Transverse colon (tissue), 4 donors: ENCODE measurements at places on chromosomes 7 and 10. TPM values are rescaled to one million over a fixed set of nuclear protein-coding genes. Genes with fewer than 3 reads are reported as not detected.
A peak's percentile ranks its signal among the peaks of the same experiment; 100 is the strongest.

Gene PKD2L1
- 0.14 TPM for total RNA-seq

Gene TBRG4
- total RNA-seq = 83.4 TPM

Gene YWHAG
- total RNA-seq = 48.6 TPM

Gene KNDC1
- 0.14 TPM for total RNA-seq

GRCh38 chr7:192701-193480 is 520 bp downstream of the FAM20C start:
- no peaks in the 10 kb centered on the region for H3K4me1 ChIP-seq
- no peaks in the 10 kb centered on the region for H3K36me3 ChIP-seq
- peak overlapping the region; percentile 90 for H3K27ac ChIP-seq
- peak; percentile 35 for DNase-seq
- H3K4me3 ChIP-seq = peak overlapping the region; percentile 54

GRCh38 chr10:119933179-119933578 is 40.6 kb downstream of the SEC23IP start:
- no peak overlapping the region for H3K27ac ChIP-seq
- no peaks in the 10 kb centered on the region for H3K4me1 ChIP-seq
- H3K27me3 ChIP-seq = no peaks in the 10 kb centered on the region
- DNase-seq = no peak
- peaks cover 69% of the 10 kb centered on the region for H3K36me3 ChIP-seq

GRCh38 chr10:95835149-95835860 is 72.5 kb upstream of the CC2D2B start:
- H3K27ac ChIP-seq = peak overlapping the region; percentile 14
- H3K36me3 ChIP-seq = no peaks in the 10 kb centered on the region
- H3K4me3 ChIP-seq = no peak overlapping the region
- DNase-seq = no peak
- peaks cover 44% of the 10 kb centered on the region for H3K4me1 ChIP-seq

DNA sequence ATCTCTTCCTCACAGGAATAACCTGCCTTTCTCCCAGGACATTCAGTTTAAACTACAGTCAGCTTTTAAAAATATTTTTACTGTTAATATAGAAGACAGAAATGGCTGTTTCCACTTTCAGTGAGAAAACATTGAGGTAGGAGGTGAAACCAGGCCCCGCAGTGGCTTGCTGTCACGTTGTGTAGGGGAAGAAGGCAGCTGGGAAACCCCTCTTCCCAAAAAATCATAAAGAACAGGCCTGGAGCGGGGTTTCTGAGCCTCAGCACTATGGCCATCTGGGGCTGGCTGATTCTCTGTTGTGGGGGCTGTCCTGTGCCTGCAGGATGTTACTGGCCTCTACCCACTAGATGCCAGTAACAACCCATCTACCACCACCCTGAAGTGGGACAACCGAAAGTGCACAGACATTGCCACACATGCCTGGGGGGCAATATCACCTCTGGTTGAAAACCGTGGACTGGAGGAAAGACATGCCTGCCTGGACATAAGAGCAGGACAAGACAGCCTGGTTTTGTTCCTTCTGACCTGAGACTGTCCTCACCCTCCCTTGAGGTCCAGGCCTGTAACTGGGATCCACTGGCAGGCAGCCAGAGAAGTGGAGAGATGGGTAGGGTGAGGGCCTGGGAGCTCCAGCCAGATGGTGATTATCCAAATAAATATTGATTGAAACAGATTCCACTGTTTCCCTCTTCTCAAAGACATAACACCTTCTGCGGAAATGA is 43.9 kb downstream of the KCNH2 start:
- no peaks in the 10 kb centered on the region for H3K4me1 ChIP-seq
- no peaks in the 10 kb centered on the region for H3K36me3 ChIP-seq
- H3K27me3 ChIP-seq = no peaks in the 10 kb centered on the region
- H3K27ac ChIP-seq = no peak overlapping the region

GRCh38 chr10:62818426-62819011 is 2.4 kb upstream of the EGR2 start:
- peak overlapping the region; percentile 87 for H3K4me3 ChIP-seq
- DNase-seq = peak; percentile 26
- peaks cover 8% of the 10 kb centered on the region for H3K4me1 ChIP-seq
- H3K27ac ChIP-seq = no peak overlapping the region
- H3K27me3 ChIP-seq = peaks cover 56% of the 10 kb centered on the region
- no peaks in the 10 kb centered on the region for H3K36me3 ChIP-seq

DNA sequence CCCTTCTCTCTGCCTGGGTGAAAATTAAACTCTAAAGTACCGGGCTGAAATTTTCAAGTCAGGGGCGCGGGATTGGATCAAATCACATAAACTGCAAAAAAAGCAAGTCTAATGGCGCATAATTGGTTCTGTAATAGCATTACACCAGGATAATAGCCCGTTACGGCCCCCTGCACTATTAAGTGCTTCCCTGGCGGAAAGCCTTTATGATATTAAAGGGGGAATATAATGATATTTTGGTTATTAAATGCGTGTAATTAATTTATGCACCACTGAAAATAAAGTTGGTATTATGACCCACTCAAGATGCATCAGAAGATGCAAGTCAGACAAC is 744 bp upstream of the DRGX start:
- no peak overlapping the region for H3K27ac ChIP-seq
- H3K4me3 ChIP-seq = no peak overlapping the region
- H3K27me3 ChIP-seq = peaks cover 98% of the 10 kb centered on the region
- H3K4me1 ChIP-seq = peaks cover 5% of the 10 kb centered on the region
- H3K36me3 ChIP-seq = no peaks in the 10 kb centered on the region

GRCh38 chr7:81710751-81711150 is 59.1 kb downstream of the HGF start:
- H3K27ac ChIP-seq = no peak overlapping the region
- H3K27me3 ChIP-seq = no peaks in the 10 kb centered on the region
- H3K4me3 ChIP-seq = no peak overlapping the region
- DNase-seq = no peak
- H3K36me3 ChIP-seq = no peaks in the 10 kb centered on the region
- H3K4me1 ChIP-seq = no peaks in the 10 kb centered on the region

DNA sequence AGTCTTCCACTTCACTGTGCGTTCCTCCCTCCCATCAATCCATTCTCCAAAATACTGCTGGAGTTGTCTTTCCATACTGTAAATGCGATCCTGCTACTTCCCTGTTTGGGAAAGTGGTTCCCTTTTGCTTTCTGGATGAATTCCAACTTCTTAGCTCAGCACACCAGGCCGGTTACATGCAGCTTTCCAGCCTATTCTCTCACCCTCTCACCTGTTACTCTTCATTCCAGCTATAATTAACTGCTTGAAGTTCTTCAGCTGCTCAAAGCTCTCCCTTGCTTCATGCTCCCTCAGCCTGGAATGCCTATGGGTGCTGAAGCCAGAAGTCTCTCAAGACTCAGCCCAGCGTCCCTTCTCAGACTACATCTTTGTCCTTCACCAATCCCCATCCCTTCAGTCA is 6.0 kb upstream of the ZNRF2 start:
- H3K36me3 ChIP-seq = no peaks in the 10 kb centered on the region
- no peak overlapping the region for H3K27ac ChIP-seq
- no peak overlapping the region for H3K4me3 ChIP-seq

- H3K27me3 ChIP-seq = no peaks in the 10 kb centered on the region
- DNase-seq = no peak
- H3K27ac ChIP-seq = no peak overlapping the region
- no peak overlapping the region for H3K4me3 ChIP-seq
- H3K4me1 ChIP-seq = no peaks in the 10 kb centered on the region
- H3K36me3 ChIP-seq = no peaks in the 10 kb centered on the region
Measured at GRCh38 chr7:78333530-78334425, 535.2 kb downstream of the PHTF2 start.

DNA sequence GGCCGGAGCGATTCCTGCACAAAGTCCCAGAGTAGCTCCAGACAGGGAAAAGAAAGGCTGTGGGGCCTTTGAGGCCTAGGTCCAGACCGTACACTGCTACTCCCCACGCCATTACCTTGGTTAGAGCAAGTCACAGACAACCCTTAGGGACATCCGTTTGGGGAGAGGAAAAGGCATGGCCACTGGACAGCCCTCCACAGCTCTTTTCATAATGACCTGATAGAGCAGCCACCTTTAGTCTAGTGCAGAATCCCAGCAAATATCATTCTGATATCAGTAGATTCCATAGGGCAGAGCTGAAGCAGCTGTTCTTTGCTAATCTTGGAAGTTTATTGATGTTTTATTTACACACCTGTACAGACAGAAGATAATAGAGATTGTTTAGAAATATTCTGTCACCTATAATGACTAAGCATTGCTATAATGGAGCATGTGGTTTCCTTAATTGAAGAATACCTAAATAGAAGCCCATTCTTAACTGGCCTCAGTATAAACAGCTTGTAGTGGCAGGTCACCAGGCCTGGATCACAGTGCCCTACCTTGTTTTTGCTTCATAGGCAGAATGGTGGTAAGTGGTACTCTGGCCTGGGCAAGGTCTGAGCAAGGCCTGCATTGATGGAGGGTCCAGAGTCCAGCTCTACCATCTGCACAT is 27.9 kb downstream of the OGDH start:
- H3K27ac ChIP-seq = peak overlapping the region; percentile 87
- H3K4me1 ChIP-seq = peaks cover 56% of the 10 kb centered on the region
- H3K4me3 ChIP-seq = no peak overlapping the region
- no peaks in the 10 kb centered on the region for H3K36me3 ChIP-seq
- no peaks in the 10 kb centered on the region for H3K27me3 ChIP-seq

GRCh38 chr10:93406364-93407145 is 75.6 kb downstream of the MYOF start:
- H3K4me1 ChIP-seq = no peaks in the 10 kb centered on the region
- no peaks in the 10 kb centered on the region for H3K27me3 ChIP-seq
- no peak overlapping the region for H3K4me3 ChIP-seq
- DNase-seq = no peak
- H3K27ac ChIP-seq = no peak overlapping the region
- H3K36me3 ChIP-seq = no peaks in the 10 kb centered on the region

DNA sequence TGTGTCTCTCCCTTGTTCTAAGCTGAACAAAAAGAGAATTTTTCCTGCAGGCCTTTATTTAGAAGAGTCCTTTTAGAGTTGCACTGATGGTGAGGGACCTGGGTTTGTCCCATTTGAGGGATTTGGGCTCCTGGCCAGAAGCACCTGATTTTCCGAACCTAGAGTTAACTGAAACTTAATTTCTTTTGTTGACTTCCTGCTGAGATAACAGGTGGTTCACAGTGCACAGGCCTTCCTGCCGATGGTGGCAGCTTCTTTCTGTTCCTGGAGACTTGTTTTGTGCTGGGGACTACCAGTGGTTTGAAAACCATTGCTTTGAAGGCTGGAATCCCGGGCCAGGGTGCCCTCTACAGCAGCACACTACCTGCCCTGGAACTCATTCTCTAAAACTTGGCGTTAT is 99.2 kb downstream of the SUGCT start:
- H3K4me3 ChIP-seq = no peak overlapping the region
- no peaks in the 10 kb centered on the region for H3K4me1 ChIP-seq
- peak overlapping the region; percentile 40 for H3K27ac ChIP-seq
- H3K27me3 ChIP-seq = no peaks in the 10 kb centered on the region

- no peaks in the 10 kb centered on the region for H3K27me3 ChIP-seq
- no peaks in the 10 kb centered on the region for H3K4me1 ChIP-seq
- no peaks in the 10 kb centered on the region for H3K36me3 ChIP-seq
- peak overlapping the region; percentile 77 for H3K27ac ChIP-seq
- H3K4me3 ChIP-seq = peak overlapping the region; percentile 14
Measured at GRCh38 chr7:114944745-114945625, 23.1 kb downstream of the MDFIC start.

DNA sequence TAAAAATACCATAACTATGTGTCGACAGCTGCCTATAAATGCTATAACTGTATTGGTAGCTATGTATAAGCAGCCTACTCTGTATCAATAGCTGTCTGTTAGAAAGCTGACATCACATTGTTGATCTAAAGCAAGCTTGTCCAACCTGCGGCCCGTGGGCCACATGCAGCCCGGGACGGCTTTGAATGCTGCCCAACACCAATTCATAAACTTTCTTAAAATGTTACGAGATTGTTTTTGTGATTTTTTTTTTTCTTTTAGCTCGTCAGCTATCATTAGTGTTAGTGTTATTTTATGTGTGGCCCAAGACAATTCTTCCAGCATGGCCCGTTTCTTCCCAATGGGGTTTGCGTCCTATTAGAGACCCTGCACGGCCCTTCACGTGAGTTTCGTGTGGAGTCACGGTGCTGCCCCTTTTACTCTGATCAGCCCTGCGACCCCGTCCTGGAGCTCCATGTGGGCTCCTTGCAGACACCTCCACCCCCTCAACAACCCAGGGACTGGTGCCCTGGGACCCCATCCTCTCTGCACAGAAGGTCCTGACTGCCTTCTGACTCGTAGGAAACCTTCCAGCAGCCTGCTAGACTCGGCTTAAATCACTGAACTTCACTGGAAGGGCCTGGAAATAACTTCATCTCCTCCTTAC is 4.5 kb upstream of the PRKAR1B start:
- peak overlapping the region; percentile 64 for H3K27ac ChIP-seq
- H3K36me3 ChIP-seq = no peaks in the 10 kb centered on the region
- no peak for DNase-seq
- no peak overlapping the region for H3K4me3 ChIP-seq

DNA sequence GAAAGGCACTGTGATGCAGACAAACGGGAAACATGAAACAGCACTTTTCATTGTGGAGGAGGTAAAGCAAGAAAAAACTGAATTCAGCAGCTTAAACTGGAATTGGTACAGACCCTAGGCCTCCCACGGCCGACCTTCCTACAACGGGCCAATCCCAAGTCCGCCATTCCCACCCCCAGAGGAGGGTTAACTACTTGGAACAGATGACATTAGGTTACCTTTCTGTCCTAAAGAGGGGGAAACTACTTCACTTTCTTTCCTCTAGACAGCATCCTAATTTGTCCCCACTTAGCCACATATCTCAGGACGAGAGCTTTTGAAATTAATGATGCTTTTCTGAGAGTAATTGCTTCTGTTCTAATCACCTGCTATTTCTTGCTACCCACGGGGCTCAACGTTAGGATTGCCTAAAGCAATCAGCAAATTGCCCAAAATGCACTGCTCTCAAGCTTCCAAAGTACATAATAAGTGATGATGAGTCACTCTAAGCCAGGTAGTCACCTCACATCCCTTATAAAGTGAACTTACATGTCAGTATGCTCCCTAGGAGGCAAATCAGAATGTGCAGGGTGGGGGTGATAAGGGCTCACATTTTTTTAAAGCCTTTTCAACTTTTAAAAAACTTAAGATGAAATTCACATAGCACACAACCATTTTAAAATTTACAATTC is 36.7 kb downstream of the LSM5 start:
- no peaks in the 10 kb centered on the region for H3K27me3 ChIP-seq
- H3K36me3 ChIP-seq = no peaks in the 10 kb centered on the region
- no peaks in the 10 kb centered on the region for H3K4me1 ChIP-seq
- no peak for DNase-seq
- no peak overlapping the region for H3K27ac ChIP-seq
- no peak overlapping the region for H3K4me3 ChIP-seq

- no peaks in the 10 kb centered on the region for H3K36me3 ChIP-seq
- no peak for DNase-seq
- H3K4me1 ChIP-seq = no peaks in the 10 kb centered on the region
- H3K27me3 ChIP-seq = no peaks in the 10 kb centered on the region
- H3K27ac ChIP-seq = peak overlapping the region; percentile 29
Measured at GRCh38 chr7:28054531-28055160, 125.9 kb downstream of the JAZF1 start.
